Heart right ventricle (tissue), 16 donors: ENCODE measurements at places on chromosomes 1 and 21. TPM values are rescaled to one million over a fixed set of nuclear protein-coding genes. Genes with fewer than 3 reads are reported as not detected.

DNA sequence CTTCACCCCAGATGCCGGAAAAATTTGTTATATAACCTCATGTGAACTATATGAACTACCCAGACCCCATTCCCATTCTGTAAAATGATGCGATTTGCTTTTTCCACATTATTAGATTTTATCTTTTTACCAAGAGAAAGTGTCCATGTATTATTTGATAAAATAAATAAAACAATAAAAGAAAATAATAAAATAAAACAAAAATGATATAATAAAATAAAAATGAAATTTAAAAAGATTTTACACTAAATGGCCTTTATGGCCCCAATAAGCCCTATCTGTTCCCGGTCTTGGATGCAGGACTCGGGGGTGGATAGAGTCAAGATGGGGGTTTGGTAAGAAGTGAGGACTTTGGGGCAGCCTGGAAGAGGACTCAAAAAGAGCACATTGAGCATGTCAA is 357.2 kb downstream of the MATN1 start:
- no peak for DNase-seq

DNA sequence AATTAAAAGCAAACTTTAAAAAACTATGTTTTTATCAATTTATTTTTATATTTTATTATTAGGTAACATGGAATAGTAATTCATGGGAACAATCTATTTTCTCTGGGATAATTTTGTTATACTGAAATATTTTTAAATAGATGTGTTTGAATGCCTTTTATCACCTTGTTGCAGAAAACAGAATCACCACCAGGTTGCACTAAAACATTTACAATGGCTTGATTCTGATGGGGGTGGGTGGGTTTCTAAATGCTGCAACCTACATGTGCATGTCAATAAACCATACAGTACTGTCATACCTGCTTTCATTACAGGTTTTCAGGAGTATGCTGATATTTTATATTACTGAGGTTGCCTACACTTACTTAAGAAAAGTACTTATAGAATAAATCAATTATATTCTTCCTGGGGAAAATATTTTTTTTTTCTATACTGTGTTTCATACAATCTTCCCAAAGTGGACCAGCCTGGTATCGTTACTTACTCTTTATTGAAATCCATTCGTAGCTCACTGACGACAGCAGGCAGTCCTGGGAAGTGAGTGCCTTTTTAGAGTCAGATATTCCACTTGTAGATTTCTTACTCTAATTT is 132.8 kb downstream of the PTPRC start:
- DNase-seq = no peak

DNA sequence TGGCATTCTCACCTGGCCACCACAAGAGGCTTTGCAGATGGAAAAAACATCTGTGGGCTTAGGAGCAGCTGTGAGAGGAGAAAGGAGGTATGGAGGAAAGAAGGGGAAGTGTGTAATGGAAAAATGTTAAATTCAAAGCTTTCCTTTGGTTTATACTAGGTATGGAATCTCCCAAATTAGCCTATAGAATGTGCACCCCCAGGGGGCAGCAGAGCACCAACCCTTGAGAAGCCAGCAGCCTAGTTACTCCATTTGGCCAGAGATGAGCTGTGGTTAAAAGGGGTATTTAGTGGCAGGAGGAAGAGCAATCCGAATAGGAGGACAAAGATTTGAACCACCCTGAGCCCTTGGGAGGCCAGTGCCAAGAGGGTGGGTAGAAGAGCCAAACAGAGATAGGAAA is 97.5 kb upstream of the CTTNBP2NL start:
- DNase-seq = no peak

Gene ACOT7
- total RNA-seq = 8.4 TPM
